ENCODE measurements at places on chromosomes 12 and 14.

GRCh38 chr12:16359512-16360491, 12.4 kb downstream of the MGST1 start:
- DNase-seq = no peak

GRCh38 chr12:23262670-23263069, 637.7 kb downstream of the ETNK1 start:
- no peak for DNase-seq

GRCh38 chr14:105335735-105336476, 21.4 kb downstream of the PACS2 start:
- no peak for DNase-seq

- no peak for DNase-seq
Measured at GRCh38 chr14:53520078-53520928, 367.2 kb upstream of the DDHD1 start.

- no peak for DNase-seq
Measured at GRCh38 chr14:58969951-58970751, 218.3 kb upstream of the DAAM1 start.

- DNase-seq = peak; percentile 14
Measured at GRCh38 chr14:52961060-52961639, 10.3 kb upstream of the FERMT2 start.

GRCh38 chr12:50251619-50252252, 31.6 kb downstream of the LIMA1 start:
- DNase-seq = no peak

- DNase-seq = no peak
Measured at GRCh38 chr12:126157575-126157966, 1092.3 kb downstream of the AACS start.

DNA sequence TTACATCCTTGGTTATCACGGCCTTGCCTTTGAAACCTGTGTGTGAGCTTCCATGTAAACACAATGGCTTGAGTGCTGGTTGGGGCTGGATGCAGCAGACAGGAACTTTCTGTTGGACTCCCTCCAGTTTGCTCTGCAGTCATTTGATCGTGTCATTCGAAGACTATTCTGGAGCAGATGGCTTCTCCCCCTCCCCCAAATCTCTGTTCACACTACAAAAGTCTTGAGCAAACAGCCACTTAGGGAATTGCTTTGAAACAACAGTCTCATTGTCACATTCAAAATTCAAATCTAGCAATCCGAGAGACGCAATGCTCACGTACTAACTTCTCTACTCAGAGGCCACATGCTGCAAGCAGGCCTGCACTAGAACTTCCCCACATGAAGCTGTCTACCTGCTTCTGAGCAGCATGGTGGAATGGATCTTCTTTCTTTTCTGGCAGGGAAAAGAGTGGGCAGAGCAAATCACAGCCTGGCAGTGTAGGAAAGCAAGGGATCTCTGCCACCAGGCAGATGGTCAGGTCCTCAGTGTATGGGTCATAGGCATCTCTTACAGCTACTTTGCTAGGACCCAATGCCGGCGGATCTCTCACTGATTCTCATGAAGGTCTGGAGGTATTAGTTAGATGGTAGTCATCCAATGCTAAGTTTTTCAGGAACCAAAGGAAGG, 214.2 kb downstream of the PPM1H start:
- DNase-seq = no peak

DNA sequence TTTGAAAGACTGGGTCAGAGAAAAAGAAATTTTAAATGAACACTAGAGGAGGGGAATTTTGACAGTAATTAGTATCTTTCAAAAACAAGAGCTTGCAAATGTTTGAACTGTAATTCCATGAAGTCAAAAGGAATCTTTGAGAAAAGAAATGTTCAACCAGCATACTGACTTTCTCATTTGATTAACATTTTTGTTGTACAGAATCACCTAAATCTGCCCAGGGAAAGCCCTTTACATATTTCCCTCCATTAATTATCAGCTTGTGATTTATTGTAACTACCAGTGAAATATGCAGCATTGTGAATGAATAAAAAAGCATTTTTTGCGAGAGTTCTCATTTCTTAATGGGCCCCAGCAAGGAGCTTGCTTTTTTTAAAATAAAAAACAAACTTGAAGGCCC, 61.2 kb upstream of the CCDC91 start:
- DNase-seq = no peak

DNA sequence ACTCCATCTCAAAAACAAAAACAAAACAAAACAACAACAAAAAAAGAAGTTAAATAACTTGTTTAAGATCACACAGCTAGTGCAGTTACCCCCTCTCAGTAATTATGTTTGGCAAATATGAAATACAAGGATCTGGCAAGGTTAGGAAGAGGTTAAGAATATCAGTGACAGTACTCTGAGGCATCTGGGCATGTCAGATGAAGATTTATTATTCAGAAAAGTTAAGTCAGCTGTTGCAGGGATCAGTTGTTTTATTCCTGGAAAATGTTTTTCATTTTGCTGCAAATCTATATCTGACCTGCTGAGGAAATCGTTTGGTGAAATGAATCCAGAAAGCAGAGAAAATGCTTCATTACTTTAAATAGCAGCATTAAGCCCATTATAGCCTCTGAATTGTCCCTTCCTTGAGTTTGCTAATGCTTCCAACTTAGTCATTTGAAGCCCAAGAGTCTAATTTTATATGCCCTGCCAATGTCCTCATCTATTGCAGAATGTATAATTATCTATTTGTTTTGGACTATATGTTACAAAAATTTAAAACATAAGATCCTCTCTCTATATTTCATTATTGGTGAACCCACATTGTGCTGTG, 8.1 kb downstream of the GPX2 start:
- DNase-seq = no peak

DNA sequence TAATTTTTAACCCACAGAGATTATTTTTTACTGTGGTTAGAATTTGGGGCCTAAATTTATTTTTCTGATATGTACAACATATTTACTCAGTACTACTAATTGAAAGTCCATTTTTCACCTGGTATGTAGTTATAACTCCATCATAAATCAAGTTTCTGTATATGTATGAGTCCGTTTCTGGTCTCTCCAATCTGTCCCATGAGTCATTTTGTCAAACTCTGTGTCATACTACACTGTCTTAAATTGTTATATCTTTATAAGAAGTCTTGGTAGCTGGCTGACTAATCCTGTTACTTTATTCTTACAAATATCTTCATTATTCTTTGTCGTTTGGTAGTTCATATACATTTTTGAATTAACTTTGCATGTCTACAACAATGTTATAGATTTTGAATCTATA, 344.0 kb downstream of the PDZRN4 start:
- no peak for DNase-seq

DNA sequence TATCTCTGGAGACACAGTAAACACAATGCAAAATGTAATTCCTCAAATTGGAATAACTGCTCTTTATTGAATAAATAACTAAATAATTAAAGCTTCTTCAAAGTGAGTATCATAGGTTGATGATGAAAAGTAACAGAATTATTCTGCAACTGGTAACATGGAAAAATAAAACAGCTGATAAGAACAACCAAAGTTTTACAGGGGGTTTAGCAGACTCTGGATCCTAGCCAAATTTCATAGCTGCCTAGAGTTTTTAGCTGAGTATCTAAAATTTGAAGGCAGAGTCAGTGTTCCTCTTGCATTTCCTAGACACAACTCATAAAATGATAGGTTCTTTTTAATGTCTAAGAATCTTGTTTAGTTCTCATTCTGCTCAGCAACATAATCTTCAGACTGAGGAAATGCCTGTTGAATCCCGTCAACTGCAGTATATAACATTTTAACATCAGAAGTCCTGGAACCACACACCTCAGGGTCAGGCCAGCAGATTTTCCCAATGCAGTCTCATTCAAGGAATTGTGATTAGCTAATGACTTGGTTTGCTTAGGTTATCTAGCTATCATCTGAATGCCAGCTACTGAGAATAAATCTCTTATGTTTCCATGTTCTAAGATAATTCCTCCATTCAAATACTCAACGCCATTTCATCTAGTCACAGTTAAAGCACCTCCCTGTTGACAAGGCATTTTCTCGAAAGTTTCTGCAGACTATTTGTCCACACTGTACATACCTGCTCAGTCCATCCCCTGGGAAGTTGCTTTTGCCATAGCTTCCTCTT, 411.6 kb downstream of the BCAT1 start:
- no peak for DNase-seq

GRCh38 chr12:129641926-129642325, 261.9 kb downstream of the TMEM132D start:
- DNase-seq = no peak

DNA sequence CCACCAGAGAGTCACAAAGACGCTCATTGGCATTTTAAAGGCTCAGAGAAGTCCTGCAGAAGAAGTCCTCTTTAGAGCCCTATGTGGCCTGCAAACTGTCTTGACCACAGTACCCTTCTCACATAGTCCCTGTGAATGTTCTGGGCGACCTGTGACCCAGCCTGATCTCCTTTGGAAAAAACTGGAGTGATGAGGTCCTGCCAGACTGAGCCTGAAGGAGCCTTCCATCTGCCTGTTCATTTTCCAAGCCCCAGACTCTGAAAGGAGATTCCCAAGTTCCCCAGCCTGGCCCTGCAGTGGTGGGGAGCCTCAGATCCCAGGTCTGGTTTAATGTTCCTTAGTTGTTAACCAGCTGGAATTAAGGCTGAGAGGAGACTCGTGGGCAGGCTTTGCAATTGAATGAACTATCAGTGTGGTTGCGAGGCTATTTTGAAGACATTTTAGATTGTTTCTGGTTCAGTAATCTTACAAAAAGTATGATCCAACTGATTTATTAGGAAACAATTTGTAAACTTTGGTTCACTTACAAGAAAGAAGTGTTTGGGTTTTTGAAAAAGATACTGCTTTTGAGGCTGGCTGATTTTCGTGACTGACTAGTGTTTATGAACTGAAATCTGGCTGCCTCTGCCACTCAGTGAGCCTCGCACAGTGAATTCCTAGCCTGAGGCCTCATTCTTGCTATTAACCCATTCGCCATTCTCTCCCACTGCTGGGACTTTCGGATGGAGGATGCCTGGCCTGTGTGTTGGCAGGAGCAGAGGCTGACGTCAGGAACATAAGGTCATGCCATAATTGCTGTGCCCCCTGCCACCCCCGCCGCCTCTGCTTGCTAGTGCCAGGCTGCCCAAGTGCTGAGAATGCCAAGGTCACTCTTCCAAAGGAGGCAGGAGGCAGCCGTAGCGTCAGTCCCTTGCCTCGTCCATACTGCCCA, 249.0 kb downstream of the CACNA1C start:
- DNase-seq = no peak

GRCh38 chr14:93085911-93086310, 29.8 kb downstream of the ITPK1 start:
- no peak for DNase-seq

- no peak for DNase-seq
Measured at GRCh38 chr12:43318021-43318420, 234.0 kb downstream of the ADAMTS20 start.

DNA sequence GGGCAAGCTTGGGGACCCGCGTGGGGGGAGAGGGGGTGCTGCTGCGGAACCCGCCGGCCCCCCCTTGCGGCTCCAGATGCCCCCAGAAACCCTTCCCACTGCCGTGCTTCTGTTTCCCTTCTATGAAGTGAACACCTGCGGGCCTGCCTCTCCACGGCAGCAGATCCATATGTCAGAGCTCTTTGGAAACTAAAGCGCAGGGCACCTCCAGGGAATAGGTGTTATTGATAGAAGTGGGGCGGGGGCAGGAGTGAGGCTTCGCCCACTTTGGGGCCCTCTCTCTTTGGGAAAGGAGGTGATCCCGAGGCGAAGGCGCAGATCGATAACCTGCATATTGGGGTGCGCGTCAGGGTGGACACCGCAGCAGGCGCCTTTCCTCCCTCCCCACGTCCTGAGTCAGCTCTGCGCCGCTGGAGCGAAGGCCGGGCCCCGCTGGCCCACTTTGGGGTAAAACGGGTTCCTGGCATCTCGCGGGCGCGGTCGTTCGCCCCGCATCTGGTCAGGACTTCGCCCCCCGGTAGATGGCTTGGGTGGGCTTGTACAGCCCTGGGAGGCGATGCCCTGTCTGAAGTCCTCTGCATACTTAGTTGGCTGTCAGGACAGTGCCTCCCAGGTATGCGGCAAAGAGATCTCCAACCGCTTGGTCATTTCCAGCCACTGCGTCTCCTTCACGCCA, 524 bp downstream of the KMT5A start:
- DNase-seq = no peak

GRCh38 chr12:10708862-10709261, 14.3 kb downstream of the YBX3 start:
- DNase-seq = no peak

DNA sequence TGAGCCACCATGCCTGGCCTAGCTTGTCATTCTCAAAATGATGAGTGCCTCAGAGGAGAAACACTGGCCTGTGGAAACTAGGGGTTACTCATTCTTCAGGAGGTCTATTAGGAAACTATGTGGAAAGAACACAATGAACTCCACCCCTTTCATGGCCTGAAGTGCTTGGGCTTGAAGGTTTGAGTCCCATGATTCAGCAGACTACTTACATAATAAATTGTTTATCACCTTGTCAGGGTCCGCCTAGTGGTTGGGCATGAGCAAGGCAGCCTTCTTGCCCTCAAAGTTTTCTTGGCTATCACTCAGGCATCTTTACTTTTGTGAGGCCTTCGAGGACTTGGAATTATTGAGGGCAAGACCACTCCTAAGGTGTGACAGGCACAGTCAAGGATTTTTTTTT, 251.2 kb downstream of the ACSS3 start:
- DNase-seq = no peak

- DNase-seq = no peak
Measured at GRCh38 chr14:86722612-86723253, 1192.8 kb downstream of the FLRT2 start.

DNA sequence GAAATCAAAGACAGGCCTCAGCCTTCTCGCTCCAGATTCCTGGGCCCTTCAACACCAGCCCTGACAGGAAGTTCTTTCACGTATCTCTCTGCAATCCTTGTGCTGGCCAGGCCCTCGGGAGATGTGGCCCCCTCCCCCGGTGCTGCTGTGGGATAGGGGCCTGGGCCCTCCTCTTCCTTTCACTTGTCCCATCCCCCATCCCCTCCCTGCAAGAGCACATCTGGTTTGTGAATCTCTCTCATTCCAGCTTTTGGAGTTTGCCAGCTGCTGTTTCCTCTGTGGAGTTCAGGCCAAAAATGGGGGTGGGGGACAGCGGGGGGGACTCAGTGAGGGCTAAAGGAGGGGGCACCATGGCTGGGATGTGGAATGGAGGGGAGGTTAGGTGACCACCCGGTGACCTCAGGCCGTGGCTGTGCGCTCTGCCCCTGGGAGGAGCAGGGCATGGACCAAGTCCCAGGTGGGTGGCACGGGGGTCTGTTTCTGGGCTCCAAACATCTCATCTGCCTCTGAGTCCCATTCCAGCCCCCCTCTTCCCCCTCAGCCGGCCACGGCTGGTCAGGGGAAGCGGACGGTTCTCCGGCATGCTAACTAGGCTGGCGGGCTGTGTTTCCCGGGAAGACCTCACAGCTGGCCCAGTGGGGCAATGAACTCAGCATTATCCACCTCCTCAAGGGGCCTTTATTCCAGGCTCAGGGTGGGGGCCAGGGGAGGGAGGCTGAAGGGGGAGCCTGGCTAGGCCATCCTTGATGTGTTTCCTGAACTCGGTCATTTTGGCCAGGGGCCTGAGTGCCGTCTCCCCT, 7.4 kb downstream of the LRP1 start:
- DNase-seq = no peak

GRCh38 chr14:60777856-60778578, 43.5 kb downstream of the MNAT1 start:
- no peak for DNase-seq
